ENCODE measurements at places on chromosomes 12 and 14.

- DNase-seq = no peak
Observed at GRCh38 chr12:28024231-28024995, 51.9 kb upstream of the PTHLH start.

GRCh38 chr12:79522257-79522988, 168.3 kb downstream of the PAWR start:
- DNase-seq = no peak

- DNase-seq = no peak
Observed at GRCh38 chr14:104316723-104317491, 178.5 kb downstream of the KIF26A start.

GRCh38 chr12:130663514-130663913, 52.6 kb downstream of the RIMBP2 start:
- no peak for DNase-seq

- no peak for DNase-seq
Observed at GRCh38 chr14:99380991-99381687, 99.5 kb downstream of the SETD3 start.

- DNase-seq = no peak
Observed at GRCh38 chr14:33871394-33871793, 79.5 kb downstream of the EGLN3 start.

DNA sequence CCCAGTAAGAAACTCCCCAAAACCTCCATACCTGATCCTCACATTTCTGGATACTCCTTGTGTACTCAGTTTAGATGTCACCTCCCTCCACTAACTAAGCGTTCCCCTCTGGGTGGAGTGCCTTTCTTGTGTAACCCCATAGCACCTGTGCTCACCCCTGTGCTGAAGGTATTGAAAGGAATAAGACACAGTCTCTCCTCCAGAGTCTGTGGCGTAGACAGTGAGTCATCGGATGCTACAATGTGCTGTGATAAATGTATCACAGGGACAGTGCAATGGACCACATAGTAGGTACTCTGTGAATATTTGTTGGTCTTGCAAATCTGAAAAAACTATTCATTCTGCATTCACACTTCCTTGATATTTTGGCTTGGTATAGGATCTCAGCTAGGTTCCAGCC, 30.8 kb downstream of the TSPAN9 start:
- no peak for DNase-seq
